ENCODE measurements at places on chromosomes 2 and 18.

GRCh38 chr2:214019973-214020345, 390.9 kb upstream of the VWC2L start:
- no peak for DNase-seq

DNA sequence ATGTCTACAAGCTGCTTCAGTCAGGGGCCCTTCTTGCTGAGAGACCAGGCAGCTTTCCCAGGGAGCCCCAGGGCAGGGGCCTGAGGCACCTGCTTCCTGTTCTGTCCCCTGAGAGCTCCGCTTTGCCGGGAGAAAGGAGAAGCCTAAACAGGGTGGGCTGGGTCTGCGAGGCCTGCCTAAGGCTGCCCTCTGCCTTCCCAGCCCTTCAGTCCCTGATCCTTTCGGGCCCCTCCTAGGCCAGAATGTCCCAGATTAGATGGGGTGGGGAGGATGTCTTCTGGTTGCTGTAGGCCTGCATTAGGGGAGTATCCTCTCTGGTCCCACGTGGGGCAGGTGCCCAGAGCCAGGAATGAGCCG, 72.4 kb downstream of the TGOLN2 start:
- DNase-seq, result no peak

GRCh38 chr2:119683713-119684443, 4.9 kb downstream of the TMEM177 start:
- no peak for DNase-seq

GRCh38 chr2:187320846-187321245, 127.2 kb downstream of the CALCRL start:
- DNase-seq, result no peak

GRCh38 chr2:46127176-46127575, 170.0 kb upstream of the EPAS1 start:
- no peak for DNase-seq

GRCh38 chr2:180130403-180130802, 123.3 kb upstream of the CWC22 start:
- no peak for DNase-seq

- no peak for DNase-seq
Measured at GRCh38 chr2:10518470-10519393, 70.6 kb upstream of the ODC1 start.

GRCh38 chr2:204738721-204739120, 193.4 kb downstream of the PARD3B start:
- DNase-seq, result no peak

GRCh38 chr2:239991689-239992314, 33.3 kb downstream of the NDUFA10 start:
- no peak for DNase-seq

DNA sequence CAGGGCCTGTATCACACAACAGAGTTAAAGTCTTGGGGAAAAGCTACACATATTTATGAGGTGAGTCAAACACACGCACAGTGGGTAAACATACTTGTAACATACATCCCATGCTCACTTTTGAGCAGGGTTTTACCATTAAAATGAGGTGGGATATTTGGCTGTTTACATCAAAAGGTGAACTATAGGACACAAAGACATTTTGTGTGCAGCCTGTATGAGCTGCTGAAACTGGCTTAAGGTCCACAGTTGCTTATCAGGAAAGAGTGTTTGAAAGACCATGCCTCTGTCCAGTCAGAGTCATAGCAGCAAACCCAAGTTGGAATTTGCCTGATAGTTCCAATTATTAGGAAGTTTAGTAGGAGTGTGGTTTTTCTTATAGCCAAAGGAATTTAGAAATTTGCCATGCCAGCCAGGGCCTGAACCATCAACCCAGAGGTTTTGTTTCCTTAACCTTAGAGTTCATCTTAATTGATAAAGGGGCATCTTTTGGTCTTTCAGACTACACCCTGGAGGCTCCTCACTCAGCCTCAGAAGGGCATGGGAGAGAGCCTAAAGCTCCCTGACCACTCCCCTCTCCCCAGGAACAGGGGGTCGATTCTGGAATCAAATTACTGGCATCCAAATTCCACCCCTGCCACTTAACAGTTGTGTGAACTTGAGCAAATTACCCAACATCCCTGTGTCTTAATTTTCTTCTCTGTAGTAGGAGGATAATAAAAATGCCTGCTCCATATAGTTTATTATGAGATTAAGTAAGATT, 29.9 kb upstream of the L3MBTL4 start:
- no peak for DNase-seq

GRCh38 chr2:88626171-88627054, 851 bp downstream of the EIF2AK3 start:
- peak; percentile 30 for DNase-seq

GRCh38 chr18:74546751-74547530, 12.6 kb downstream of the CNDP1 start:
- no peak for DNase-seq

- peak; percentile 88 for DNase-seq
Measured at GRCh38 chr2:47402805-47403608, at the start of gene MSH2. TSS of gene MSH2 (plus strand) at chr2:47403156. CDS start at chr2:47403192, 36 bp downstream.

DNA sequence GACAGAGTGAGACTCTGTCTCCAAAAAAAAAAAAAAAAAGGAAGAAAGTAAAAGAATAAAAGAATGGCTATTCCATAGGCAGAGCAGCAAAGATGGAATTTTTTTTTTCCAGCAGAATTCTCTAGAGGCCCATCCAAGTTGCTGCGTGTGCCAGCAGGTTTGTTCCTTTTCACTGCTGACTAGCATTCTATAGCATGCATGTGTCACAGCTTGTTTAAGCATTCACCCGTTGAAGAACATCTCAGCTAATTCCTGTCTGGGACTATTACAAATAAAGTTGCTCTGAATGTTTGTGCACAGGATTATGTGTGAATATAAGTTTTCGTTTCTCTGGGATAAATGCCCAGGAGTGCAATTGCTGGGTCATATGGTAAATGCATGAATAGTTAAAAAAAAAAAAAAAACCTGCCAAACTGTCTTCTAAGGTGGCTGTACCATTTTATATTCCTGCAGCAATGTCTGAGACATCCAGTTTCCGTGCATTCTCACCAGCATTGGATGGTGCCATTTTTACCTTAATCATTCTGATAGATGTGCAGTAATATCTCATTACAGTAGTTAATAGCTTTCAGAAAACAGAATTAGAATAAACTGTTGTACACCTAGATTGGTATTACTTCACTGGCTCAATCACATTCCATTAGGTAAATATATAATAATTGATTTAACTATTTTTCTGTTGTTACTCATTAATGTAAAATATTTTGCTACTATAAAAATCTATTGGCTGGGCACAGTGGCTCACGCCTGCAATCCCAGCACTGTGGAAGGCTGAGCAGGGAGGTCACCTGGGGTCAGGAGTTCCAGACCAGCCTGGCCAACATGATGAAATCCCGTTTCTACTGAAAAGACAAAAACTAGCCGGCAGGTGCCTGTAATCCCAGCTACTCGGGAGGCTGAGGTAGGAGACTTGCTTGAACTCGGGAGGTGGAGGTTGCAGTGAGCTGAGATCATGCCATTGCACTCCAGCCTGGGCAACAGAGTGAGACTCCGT, 47.5 kb upstream of the ASAP2 start:
- DNase-seq, result no peak

DNA sequence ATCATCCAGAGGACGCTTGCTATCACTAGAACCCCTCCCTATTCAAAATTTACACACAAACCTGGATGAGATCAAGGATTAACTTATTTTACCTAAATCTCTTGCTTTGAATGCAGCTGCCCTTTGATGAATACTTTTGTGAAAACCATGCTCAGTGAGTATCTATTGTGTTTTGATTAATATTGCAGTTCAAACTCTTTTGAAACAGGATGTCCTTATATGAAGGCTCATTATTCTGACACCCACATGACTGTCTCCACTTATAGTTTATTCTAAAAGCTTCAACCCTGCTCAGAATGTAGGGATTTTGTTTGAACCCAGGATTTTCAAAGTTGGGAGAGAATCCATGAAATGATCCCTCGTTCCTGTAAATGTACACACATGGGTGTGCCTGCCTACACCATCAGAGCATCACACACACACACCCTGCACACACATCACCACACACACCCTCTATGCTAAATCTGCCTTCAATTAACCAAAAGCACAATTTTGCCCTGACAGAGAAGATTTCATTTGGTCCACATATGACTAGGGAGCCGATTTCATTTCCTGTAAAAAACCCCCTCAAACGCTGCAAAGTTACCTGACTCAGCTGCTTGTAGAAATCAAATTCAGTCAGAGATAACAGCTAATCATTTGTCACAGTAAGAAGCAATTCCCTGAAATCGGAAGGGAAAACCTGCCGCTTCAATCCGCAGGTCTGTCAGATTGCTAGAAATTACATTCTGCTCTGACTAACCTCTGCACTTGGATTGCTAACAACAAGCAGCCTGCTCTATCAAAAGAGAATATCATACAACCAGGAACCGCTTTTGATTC, 65.2 kb downstream of the ZEB2 start:
- no peak for DNase-seq

DNA sequence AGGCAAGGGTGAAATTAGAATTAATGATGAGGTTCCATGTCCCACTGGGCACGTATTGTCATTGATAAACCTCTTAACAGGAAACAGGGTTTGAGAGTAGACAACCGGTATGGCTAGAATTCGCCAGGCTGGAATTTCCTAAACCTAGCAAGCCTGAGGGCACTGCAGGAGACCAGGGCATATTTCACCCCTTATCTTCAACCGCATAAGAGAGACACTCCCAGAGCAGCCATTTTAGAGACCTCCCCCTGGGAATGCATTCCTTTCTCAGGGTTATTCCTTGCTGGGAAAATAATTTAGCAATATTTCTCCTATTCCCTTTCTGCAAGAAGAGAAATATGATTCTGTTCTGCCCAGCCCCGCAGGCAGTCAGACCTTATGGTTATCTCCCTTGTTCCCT, 334.6 kb upstream of the LYPD1 start:
- no peak for DNase-seq

- DNase-seq, result no peak
Measured at GRCh38 chr2:104332731-104333130, 521.2 kb upstream of the POU3F3 start.

GRCh38 chr2:46296840-46297545, at the start of gene EPAS1:
TSS of gene EPAS1 (plus strand) at chr2:46297407. CDS start at chr2:46297912, 505 bp downstream.
- DNase-seq, result peak; percentile 75

DNA sequence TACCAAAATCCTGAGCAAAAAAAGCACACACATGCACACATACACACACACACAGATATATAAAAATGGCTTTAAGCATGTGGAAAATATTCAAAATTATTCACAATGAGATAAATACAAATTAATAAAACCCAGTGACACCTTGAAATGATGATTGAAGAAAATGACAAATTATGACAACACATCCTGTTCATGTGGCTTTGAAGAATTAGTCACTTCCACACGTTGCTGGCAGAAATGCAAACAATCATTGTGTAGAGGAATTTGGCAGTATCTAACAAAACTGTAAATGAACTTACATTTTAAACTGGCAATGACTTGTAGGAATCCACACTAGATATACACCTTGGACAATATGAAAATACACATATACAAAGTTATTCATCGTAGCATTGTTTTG, 95.8 kb upstream of the RGPD4 start:
- DNase-seq, result no peak

GRCh38 chr2:51698021-51698420, 666.1 kb upstream of the NRXN1 start:
- no peak for DNase-seq

DNA sequence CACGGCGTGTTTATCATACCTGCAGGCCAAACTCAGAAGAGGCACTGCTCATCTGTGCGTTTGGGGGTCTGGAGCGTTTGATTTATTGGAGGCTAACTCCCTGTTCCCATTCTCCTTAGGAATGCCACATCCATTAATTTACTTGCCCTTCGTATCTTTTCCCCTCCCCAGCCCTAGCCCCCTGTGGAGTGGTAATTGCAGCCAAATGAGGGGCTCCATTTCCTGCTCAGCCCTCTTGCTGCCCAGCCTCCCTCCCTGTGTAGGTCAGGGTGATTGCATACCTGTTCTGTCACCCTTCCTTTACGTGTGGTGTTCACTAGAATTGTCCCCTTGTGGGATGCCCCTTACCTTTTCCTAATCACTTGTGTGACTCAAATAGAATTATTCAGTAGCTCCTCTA, 120.4 kb downstream of the MAP3K20 start:
- DNase-seq, result no peak

DNA sequence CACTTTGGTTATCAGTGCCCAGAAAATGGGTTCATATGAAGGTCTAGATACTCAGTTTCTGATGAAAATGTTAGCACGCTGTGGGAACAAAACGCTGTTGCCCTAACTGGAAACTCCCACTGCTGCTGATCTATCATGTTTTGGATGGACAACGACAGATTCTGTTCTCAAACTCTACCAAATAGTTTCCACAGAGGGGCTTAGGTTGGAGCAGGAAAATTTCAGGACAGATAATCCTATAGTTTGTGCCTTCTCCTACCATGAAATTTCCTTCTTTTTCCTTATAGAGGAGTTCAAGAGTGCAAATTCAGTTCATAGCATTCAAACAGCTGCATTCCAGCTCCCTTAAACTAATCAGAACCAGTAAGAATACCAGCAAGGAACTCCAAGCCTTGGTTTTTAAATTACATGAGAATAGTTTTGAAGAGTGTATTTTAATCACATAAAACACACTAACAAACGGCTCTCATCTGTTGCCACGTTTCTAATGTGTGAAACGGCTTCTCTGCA, 58.7 kb upstream of the RALBP1 start:
- no peak for DNase-seq

- DNase-seq, result no peak
Measured at GRCh38 chr2:110983133-110983532, 137.6 kb upstream of the BCL2L11 start.

- DNase-seq, result no peak
Measured at GRCh38 chr18:51391215-51391614, 193.7 kb upstream of the MEX3C start.

GRCh38 chr18:23341383-23341782, 111.7 kb upstream of the RIOK3 start:
- no peak for DNase-seq

- DNase-seq, result no peak
Measured at GRCh38 chr2:222538535-222538934, 114.2 kb downstream of the SGPP2 start.

GRCh38 chr18:3248062-3248657, 559 bp downstream of the MYL12A start:
- peak; percentile 7 for DNase-seq

DNA sequence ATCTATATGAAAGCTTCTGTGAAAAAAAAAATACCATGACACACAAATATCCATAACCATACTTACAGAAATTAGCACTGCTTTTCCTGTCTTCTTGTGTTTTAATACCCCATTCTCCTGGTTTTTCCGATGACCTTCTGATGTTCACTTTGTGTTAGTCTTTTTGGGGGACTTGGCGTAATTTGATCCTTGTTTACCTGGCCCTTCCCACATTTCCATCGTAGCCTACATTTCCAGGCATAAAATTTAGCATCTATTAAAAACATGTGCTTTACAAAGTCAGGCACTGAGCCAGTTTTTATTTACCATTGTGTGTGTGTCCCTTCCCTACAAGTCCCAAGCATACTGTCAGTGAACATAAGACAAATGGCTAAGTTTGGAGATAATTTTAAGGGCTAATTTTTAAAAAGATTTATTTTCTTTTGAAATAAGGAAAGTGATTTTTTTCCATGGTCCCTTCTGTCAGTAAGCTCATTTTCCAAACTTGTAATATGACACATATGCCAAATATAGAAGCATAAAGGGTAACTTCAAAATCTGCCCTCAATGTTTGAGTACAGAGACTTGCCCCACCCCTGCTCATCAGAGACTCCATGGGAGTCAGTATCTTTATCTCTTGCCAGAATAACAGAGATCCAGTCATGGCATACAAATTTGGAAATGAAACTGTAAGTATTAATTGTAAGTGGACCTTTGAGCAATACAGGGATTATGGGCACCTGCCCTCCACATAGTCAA, 27.3 kb downstream of the SESTD1 start:
- DNase-seq, result no peak
